T-helper 2 cell treated with Interferon-gamma antibody and Interleukin-4, amounts not matched to agents 5 μg/mL and 100 μg/mL, for 36 hours (primary cell): ENCODE measurements at places on chromosomes 16 and 17.
A peak's percentile ranks its signal among the peaks of the same experiment; 100 is the strongest.

DNA sequence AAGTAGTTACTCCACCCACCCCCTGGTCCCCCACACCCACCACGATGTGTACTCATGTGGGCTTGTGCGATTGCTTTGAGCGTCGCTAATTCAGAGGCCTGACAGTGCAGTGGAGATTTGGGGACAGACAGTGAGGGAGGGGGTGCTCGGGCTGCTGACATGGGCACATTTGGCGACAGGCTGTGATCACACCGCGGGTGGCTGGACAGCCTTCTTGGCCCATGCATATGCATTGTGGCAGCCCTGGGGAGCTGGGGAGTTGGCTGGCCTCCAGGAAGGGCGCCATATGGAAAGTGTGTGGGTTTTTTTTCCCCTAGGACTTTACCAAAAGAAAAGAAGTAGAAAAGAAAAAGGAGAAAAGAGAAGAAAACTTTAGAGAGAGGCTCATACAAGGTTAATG is 275.5 kb upstream of the N4BP1 start:
- H3K36me3 ChIP-seq: no peaks in the 10 kb centered on the region
- H3K27me3 ChIP-seq: no peaks in the 10 kb centered on the region
- H3K27ac ChIP-seq: no peak overlapping the region
- no peaks in the 10 kb centered on the region for H3K4me1 ChIP-seq
- no peak overlapping the region for H3K4me3 ChIP-seq
- DNase-seq: no peak

- peaks cover 5% of the 10 kb centered on the region for H3K36me3 ChIP-seq
- peaks cover 4% of the 10 kb centered on the region for H3K27me3 ChIP-seq
- peak; percentile 42 for DNase-seq
- peaks cover 29% of the 10 kb centered on the region for H3K4me1 ChIP-seq
- peak overlapping the region; percentile 97 for H3K4me3 ChIP-seq
Measured at GRCh38 chr16:85553436-85554113, 59.5 kb upstream of the GSE1 start.

- no peak overlapping the region for H3K27ac ChIP-seq
- no peaks in the 10 kb centered on the region for H3K36me3 ChIP-seq
- no peak for DNase-seq
Measured at GRCh38 chr17:77320485-77321256, 179.9 kb downstream of the SEC14L1 start.

GRCh38 chr17:58327363-58328194 is 1.0 kb downstream of the TSPOAP1 start:
- peak overlapping the region; percentile 92 for H3K27ac ChIP-seq
- H3K4me3 ChIP-seq: peak overlapping the region; percentile 99
